ENCODE measurements at places on chromosomes 11 and 22. TPM values are rescaled to one million over a fixed set of nuclear protein-coding genes. Genes with fewer than 3 reads are reported as not detected.

DNA sequence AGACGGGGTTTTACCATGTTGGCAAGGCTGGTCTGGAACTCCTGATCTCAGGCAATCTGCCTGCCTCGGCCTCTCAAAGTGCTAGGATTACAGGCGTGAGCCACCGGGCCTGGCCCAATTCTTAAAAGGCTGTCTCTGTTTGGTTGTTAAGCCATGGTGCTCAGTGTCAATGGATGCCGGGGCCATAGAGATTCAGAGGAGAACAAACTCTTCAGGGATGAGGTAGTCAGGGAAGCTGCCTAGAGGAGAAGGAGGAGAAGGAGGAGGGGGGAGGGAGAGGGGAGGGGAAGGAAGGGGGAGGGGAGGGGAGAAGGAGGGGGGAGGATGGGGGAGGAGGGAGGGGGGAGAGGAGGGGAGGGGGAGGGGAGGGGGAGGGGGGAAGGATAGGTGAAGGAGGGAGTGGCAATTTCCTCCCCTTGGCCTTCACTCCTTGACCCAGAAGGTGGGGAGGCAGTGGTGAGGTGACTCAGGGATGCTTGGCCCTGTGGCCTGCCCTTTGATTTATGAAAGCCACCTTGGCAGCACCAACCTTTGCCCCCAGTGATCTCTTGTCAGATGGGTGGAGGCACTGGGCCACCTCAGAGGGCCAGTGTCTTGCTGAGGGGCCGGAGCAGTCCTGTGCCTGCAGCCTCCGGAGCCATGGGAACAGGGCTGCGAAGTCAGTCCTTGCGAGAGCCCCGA is at the start of gene C11orf86:
C11orf86 (plus strand) TSS at position 581 of the 681 bp plus-strand sequence; CDS start at position 640, 59 bp downstream.
- no peak for DNase-seq
- H3K36me3 ChIP-seq: no peaks in the 10 kb centered on the region
- H3K27ac ChIP-seq: peak within 1 kb of the TSS; percentile 57
- H3K27me3 ChIP-seq: no peaks in the 10 kb centered on the region
- H3K4me1 ChIP-seq: peaks cover 25% of the 10 kb centered on the region

GRCh38 chr22:29103121-29103520 is 30.3 kb downstream of the KREMEN1 start:
- peaks cover 4% of the 10 kb centered on the region for H3K36me3 ChIP-seq
- H3K27me3 ChIP-seq: no peaks in the 10 kb centered on the region
- H3K4me1 ChIP-seq: peaks cover 2% of the 10 kb centered on the region
- no peak overlapping the region for H3K4me3 ChIP-seq
- H3K27ac ChIP-seq: no peak overlapping the region

DNA sequence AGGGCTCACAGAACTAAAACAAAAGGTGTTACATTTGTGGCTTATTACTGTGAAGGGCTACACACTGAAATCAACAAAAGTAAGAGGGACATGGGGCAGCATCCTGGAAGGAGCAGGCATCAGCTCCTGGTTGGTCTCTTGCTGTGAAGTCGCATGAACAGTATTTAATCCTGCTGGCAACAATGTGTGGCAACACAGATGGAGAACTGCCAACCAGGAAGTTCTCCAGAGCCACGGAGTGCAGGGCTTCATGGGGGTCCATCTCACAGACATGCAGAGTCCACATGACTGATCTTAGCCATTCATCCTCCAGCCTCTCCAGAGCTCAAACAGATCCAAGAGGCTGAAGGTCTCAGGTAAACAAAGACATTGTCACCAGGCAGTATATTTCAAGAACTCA is 32.8 kb upstream of the FGF3 start:
- no peaks in the 10 kb centered on the region for H3K36me3 ChIP-seq
- no peak overlapping the region for H3K4me3 ChIP-seq
- H3K4me1 ChIP-seq: no peaks in the 10 kb centered on the region
- peaks cover 28% of the 10 kb centered on the region for H3K27me3 ChIP-seq

DNA sequence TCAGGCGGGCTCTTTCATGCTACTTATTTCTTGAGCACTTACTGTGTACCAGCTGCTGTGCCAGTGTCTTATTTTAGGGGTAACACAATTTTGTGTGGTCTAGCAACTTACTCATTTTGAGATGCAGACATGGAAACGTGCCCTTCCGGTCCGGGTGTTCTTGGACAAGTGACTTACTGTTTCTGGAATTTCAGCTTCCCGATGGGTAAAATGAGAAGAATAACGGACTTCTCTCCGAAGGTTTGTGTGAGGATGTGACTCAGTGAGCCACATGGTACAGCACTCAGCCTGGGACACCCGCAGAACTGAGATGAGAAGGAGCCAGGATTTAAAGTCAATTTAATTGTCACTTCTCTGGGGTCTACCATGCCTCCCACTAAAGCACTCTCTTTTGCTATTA is 114.5 kb upstream of the SYT13 start:
- H3K4me1 ChIP-seq: no peaks in the 10 kb centered on the region
- DNase-seq: peak; percentile 73
- no peak overlapping the region for H3K4me3 ChIP-seq
- no peaks in the 10 kb centered on the region for H3K36me3 ChIP-seq
- peaks cover 3% of the 10 kb centered on the region for H3K27me3 ChIP-seq

DNA sequence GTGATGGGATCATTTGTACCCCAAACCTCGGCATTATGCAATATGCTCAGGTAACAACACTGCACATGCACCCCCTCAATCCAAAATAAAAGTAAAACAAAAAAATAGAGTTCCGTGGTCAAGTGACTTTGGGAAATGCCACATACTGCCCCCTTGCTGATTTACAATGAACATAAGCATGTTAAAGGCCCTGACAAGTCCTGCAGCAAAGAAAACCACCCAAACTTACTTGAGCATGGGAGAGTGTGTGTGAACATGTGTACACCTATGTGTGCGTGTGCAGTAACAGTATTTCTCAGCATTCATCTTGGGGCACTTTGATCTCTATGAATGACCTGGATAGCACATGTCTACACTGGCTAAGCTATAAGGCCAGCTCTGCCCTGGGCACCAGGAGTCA is 15.8 kb upstream of the IGSF22 start:
- no peak overlapping the region for H3K4me3 ChIP-seq
- no peak overlapping the region for H3K27ac ChIP-seq
- H3K4me1 ChIP-seq: no peaks in the 10 kb centered on the region
- no peaks in the 10 kb centered on the region for H3K36me3 ChIP-seq
- peaks cover 11% of the 10 kb centered on the region for H3K27me3 ChIP-seq
- no peak for DNase-seq

GRCh38 chr11:74397501-74398243 is 561 bp downstream of the PGM2L1 start:
- H3K4me1 ChIP-seq: no peaks in the 10 kb centered on the region
- H3K36me3 ChIP-seq: no peaks in the 10 kb centered on the region
- H3K27me3 ChIP-seq: no peaks in the 10 kb centered on the region
- H3K27ac ChIP-seq: peak overlapping the region; percentile 53
- peak overlapping the region; percentile 64 for H3K4me3 ChIP-seq

GRCh38 chr22:29199702-29200400 is 5.8 kb upstream of the EMID1 start:
- H3K27me3 ChIP-seq: peaks cover 2% of the 10 kb centered on the region
- H3K4me3 ChIP-seq: no peak overlapping the region
- peaks cover 9% of the 10 kb centered on the region for H3K4me1 ChIP-seq
- H3K27ac ChIP-seq: no peak overlapping the region
- H3K36me3 ChIP-seq: no peaks in the 10 kb centered on the region

GRCh38 chr22:37060801-37061610 is 9.5 kb downstream of the KCTD17 start:
- no peaks in the 10 kb centered on the region for H3K4me1 ChIP-seq
- no peak overlapping the region for H3K27ac ChIP-seq
- H3K4me3 ChIP-seq: no peak overlapping the region
- H3K27me3 ChIP-seq: no peaks in the 10 kb centered on the region
- DNase-seq: no peak
- H3K36me3 ChIP-seq: peaks cover 34% of the 10 kb centered on the region

DNA sequence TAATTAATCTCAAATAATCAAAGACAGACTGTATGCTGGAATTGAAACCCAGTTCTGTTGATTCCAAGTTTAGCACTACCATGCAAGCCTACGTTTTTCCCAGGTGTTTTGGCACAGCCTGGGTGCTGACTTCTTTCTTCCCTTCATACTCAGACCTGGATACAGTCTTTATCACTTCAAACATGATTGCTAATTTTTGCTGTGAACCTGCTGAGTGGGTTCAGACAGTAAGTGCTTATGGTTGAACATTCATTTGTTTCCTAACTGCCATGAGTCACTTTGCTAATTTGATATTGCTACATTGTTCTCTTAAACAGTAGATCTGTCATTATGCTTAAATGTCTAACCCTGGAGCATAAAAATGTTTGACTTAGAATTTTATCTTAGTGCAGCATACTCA is 12.2 kb downstream of the PAAF1 start:
- no peak overlapping the region for H3K27ac ChIP-seq
- H3K4me3 ChIP-seq: no peak overlapping the region
- H3K4me1 ChIP-seq: peaks cover 2% of the 10 kb centered on the region
- H3K36me3 ChIP-seq: peaks cover 7% of the 10 kb centered on the region
- H3K27me3 ChIP-seq: no peaks in the 10 kb centered on the region

DNA sequence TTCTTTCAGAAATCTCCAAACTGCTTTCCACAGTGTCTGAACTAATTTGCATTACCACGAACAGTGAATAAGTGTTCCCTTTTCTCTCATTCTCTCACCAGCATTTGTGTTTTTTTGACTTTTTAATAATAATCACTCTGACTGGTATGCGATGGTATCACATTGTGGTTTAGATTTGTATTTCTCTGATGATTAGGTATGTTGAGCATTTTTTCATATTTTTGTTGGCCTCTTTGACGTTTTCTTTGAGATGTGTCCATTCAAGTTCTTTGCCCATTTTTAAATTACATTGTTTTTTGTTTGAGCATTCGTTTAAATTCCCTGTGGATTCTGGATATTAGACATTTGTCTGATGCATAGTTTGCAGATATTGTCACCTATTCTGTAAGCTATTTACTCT is 1639.6 kb upstream of the TENM4 start:
- no peak for DNase-seq
- no peak overlapping the region for H3K4me3 ChIP-seq
- H3K27me3 ChIP-seq: no peaks in the 10 kb centered on the region
- no peaks in the 10 kb centered on the region for H3K36me3 ChIP-seq
- H3K4me1 ChIP-seq: no peaks in the 10 kb centered on the region

DNA sequence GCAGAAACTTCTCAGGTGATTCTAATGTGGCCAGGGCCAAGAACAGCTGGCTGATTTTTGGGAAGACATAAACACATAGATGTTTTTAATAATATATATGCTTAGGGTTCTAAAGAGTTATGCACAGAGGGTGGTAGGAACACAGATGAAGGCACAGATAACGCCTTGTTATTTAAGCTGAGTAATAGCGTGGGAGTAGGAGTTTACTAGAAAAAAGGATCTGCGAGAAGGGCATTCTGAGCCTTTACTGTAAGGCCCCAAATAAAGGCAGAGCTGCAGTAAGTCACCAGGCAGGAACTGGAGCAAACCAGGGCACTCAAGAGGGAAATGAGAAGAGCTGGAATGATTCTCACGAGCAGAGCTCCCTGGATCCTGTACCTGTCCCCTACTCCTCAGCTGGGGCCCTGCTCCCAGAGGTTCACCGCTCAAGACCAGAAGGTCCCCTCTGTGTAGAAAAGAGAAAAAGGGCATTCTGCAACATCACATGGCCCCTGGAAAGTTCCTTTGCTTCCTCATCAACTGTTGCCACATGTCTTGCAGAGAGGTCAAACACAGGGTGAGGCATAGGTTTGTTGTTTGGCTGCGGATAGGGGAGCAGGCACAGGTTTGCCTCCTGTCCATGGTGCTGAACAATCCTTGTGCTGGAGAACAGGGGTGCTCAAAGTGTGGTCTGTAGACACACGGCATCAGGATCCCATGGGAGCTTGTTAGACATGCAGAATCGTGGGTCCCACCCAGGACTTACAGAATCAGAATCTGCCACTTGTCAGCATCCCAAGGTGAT is 125.7 kb downstream of the TENM4 start:
- no peak overlapping the region for H3K4me3 ChIP-seq
- DNase-seq: peak; percentile 41
- no peak overlapping the region for H3K27ac ChIP-seq
- H3K27me3 ChIP-seq: no peaks in the 10 kb centered on the region
- no peaks in the 10 kb centered on the region for H3K36me3 ChIP-seq

- H3K27me3 ChIP-seq: no peaks in the 10 kb centered on the region
- H3K4me3 ChIP-seq: no peak overlapping the region
- peaks cover 9% of the 10 kb centered on the region for H3K4me1 ChIP-seq
- DNase-seq: no peak
These were observed 22.6 kb upstream of the SERPIND1 start for GRCh38 chr22:20751185-20751851.

DNA sequence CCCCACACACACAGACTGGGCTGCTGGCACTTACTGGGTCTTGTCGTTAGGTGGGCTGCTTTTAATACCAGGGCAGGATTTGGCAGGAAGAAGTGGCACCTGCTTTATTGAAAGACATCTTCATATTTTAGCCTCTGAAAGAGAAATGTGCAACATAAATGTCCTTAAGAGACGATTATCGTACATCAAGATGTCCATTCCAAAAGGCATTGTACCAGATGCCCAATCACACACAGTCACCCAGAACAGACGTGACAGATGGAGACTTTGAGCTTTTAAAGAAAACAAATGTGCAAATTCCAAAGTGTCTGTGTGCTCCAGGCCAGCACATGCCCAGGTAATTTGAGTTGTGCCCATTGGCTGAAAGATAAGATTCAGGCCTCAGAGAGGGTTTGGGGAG is 155.7 kb downstream of the RRAS2 start:
- no peak overlapping the region for H3K4me3 ChIP-seq
- no peak for DNase-seq
- H3K36me3 ChIP-seq: no peaks in the 10 kb centered on the region
- no peaks in the 10 kb centered on the region for H3K4me1 ChIP-seq
- H3K27me3 ChIP-seq: peaks cover 2% of the 10 kb centered on the region

DNA sequence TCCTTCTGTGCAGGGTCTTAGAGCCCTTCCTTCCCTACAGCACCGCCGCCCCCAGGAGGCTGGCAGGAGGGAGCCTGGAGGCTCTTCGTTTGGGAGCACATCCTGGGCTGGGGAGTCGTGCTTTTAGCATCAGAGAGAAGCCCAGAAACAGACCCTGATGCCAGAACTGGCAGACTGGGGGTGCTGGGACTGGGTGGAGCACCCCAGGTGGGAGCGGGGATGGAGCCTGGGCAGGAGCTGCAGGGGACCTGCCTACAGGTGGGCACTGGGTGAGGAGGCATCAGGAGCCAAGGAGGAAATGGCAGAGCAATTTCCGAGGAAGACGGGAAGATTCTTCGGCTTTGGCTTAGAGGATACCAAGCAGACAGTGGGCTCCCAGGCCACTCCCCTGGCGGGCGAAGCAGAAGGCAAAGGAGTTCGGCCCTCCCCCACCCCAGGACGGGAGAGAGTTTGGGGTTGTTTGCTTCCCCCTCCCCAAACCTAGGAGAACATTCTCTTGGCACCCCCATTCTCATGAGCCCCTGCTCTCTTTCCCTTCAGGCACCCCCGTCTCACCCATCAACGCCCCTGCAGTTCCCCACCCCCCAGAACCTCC is 1.1 kb downstream of the SYT7 start:
- H3K4me3 ChIP-seq: no peak overlapping the region
- no peak for DNase-seq
- no peak overlapping the region for H3K27ac ChIP-seq
- no peaks in the 10 kb centered on the region for H3K36me3 ChIP-seq
- peaks cover 60% of the 10 kb centered on the region for H3K27me3 ChIP-seq

OR6A2 gene
- 0.72 TPM for total RNA-seq

MMP12 gene
- not detected for total RNA-seq

TENM4 gene
- total RNA-seq: 9.0 TPM

MOGAT2 gene
- not detected for total RNA-seq

HIC2 gene
- total RNA-seq: 1.9 TPM

GPR83 gene
- under 0.01 TPM for total RNA-seq
